ENCODE measurements at places on chromosomes 16 and 17.

DNA sequence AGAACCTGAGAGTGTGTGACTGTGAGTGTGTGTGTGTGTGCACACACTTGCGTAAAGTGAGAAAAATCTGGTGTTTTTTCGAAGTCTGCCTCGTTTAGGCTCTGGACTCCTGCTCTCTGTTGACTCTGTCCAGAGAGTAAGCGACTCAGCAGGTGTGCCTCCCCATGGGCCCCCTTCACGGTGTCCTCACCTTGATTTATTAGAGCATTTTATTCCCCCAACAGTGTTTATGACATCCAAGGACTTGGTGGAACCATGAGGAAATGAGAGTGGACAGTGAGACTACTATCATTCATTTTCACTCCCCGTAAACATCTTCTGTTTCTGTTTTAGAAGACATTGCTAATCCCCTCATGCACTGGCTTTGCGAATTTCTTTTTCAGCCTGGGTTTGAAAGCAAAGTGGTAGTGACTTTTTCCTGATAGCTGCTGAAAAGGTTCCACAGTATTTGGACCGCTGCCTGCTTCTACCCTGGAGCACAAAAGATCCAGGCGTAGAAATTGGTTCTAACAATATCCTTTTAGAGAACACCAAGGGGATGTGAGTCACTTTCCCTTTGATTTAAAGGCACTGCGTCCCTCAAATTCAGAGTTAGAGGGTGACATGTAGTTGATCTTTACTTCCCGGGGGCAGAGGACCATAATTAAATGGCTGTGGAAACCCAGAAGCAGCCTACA is 218.2 kb downstream of the WWOX start:
- no peak for DNase-seq

DNA sequence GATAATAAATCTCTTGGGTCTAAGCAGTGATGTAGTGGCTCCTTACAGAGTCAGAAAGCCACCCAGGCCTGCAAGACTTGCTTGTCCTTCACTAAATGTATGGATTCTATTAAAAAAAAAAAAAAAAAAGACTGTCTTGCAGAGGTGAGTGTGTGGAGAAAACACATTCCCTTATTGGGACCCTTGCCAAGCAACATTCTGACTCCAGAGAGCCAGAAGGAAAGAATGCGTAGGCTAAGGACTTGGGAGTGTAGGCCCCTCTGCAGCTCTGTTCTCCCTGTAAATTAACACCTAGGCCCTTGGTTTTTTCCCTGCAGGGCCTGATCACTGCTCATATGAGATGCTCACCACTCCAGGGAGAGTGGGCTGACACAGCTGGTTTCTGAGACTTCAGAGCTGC is 17.8 kb downstream of the SCPEP1 start:
- no peak for DNase-seq

DNA sequence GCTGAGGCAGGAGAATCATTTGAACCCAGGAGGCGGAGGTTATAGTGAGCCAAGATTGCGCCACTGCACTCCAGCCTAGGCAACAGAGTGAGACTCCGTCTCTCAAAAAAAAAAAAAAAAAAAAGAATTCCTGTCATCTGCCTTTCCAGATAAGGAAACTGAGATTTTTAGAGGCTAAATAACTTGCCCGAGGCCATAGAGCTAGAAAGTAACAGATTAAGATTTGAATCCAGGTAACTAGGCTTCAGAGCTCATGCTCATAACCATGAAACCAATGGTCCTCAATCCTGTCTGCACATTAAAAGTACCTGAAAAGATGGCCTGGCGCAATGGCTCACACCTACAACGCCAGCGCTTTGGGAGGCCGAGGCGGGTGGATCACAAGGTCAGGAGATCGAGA is 9.5 kb downstream of the NCBP3 start:
- DNase-seq = no peak

DNA sequence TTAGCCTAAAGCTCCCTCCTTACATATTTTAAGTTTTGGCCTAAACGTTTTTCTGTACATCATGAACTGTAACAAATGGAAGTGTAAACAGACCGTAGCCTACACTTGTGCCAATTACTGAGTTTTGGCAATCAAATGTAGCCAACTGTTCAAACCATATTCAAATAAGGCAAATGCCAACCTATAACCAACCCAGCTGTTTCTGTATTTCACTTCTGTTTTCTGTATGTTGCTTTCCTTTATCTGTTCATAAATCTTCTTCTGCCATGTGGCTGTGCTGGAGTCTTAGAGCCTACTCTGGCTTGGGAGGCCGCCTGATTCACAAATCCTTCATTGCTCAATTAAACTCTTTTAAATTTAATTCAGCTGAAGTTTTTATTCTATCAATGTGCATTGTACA is 6.9 kb upstream of the C16orf78 start:
- DNase-seq = no peak

DNA sequence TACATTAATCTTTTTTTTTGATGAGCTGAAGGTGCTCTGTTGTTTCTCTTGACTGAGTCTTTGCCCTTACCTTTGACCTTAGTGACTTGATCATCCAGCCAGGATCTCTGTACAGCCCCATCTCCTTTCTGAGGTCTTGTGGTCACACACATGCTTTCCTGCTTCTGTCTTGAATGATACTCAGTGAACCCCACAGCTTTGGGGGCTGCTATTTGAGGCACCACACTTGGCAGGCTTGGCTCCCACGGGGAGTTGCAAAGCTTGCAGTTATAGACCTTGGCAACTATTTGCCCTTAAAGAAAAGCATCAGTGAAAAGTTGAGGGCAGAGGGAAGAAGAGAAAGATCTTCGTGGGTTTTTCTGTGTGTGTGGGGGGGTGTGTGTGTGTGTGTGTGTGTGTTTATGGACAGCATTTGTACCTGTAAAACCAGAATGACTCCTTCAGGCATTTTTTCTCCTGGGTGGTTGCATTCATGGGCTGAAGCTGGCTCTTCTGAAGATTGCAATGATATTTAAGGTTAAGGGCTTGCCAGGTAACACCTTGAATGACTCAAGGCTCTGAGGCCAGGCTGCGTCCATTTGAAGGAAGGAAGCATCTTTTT is 101.6 kb downstream of the MSI2 start:
- DNase-seq = no peak

DNA sequence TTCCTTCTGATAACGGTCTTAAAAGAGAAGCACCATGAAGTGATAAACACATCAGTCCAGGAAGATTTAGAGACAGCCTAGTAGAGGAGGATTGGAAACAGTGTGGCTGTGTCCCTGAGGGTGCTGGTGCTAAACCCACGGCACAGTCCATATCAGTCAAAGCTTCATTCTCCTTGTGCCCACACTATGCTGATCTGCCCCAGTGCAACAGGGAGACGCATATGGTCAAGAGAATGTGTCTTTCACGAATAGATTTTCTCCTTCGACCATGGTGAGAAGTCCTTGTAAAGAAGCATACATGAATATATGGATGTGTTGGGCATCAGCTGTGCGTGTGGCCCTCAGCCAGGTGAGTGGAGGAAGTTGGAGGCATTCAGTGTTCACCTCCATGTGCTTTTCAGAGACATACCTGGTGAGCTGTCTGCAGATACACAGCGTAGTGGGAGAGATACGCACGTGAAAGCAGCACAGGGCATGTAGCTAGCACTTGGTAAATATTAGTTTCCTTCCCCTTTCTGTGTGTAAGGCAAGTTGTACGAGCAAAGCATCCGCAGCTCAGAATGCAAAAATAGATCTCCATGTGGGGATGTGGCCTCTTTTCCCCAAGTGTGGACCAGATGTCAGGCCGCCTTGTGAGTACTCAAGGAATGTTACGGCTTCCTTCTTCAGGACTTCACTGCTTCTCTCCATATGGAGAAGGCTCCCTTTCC is 29.4 kb downstream of the HLF start:
- DNase-seq = peak; percentile 1

DNA sequence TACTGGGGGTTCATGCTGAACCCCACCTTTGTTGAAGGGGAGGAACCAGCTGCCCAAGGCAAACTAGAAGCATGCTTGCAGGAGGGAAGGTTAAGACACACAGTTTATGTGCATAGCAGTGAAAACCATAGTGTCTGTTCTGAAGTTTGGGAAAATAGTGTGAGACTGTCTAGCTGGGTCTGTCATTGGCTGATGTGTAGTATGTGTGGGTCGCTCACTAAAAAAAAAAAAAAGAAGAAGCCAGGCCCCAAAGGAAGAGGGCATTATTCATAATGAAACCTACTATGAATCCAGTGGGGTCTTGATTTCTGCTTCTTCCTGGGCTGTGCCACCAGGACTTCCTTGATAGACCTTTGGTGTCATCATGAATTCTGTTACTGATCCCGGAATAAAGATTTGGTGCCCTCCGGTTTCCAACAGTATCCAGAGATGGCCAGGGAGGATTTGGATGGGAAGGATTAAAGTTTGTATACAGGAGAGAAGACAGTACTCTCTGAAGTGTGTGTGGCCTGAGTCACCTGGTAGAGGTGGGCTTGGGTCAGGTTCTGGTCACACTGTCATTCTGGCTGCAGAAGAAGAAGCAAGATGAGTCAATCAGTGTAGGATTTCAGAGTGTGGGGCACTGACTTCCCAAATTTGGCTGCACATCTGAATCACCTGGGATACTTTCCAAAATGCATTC is 220.3 kb downstream of the PRKCA start:
- DNase-seq = no peak

DNA sequence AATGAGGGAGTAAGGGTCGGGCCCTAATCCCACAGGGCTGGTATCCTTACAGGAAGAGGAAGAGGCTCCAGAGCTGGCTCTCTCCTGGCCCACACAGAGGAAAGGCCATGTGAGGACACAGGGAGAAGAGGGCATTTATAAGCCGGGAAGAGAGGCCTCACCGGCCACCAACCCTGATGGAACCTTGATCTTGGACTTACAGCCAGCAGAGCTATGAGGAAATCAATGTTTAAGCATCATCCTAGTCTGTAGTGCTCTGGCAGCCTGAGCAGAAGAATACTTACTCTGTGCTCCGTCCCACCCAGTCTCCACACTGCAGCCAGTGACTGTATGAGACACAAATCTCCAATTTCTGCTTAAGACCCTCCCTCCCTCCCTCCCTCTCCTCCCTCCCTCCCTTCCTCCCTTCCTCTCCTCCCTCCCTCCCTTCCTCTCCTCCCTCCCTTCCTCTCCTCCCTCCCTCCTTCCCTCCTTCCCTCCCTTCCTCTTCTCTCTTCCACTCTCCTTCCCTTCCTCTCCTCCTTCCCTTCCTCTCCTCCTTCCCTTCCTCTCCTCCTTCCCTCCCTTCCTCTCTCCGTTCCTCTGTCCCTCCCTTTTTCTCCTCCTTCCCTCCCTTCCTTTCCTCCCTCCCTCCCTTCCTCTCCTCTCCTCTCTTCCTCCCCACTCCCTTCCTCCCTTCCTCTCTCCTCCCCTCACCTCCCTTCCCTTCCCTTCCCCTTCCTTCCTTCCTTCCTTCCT is 8.9 kb upstream of the TMEM220 start:
- DNase-seq = no peak

GRCh38 chr17:28347261-28347891 is 10.0 kb downstream of the POLDIP2 start:
- no peak for DNase-seq
